Fibroblast of villous mesenchyme (primary cell): ENCODE measurements at places on chromosomes 2 and 18.

DNA sequence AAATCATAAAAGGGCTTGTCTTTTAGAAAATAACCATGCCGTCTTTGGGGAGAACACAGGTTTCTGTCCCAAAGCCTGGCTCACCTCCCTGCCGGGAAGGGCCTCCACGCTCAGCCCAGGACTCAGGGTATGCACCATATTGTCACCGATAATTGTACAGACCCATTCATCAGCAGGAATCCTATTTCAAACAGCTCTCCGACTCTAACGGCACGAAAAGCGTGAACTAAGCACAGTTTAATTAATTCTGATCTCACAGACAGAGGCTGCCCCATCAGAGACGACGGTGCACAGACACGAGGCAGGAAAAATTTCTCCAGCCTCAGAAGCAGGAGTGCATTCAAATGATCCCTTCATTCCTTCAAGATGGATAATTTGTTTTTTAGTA, 276.2 kb downstream of the MYCN start:
- no peak for DNase-seq

DNA sequence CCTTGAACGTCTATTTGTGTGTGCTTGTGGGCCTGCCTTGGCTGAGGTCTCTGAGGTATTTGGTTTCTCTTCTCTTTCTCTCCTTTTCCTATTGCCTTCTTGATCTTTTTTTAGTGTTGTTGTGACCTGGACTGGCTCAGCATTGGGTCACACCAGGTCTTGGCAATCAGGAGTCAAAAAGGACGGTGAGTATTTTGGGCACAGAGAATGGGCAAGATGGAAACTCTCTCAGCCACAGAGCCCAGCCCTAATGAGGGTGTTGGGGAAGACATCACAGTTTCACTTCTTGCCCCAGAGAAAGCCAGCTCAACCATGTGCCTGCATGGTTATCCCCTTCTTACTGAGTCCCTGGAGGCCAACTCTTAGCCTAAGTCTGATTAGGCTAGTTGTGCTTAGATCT, 13.7 kb upstream of the INO80C start:
- no peak for DNase-seq

- no peak for DNase-seq
Measured at GRCh38 chr2:101692041-101692440, 5.5 kb upstream of the MAP4K4 start.

GRCh38 chr2:119069781-119070180, 88.8 kb downstream of the C1QL2 start:
- DNase-seq = no peak

GRCh38 chr2:160783474-160783873, 289.9 kb upstream of the RBMS1 start:
- DNase-seq = no peak

- no peak for DNase-seq
Measured at GRCh38 chr18:36155851-36156757, 26.4 kb downstream of the ELP2 start.

DNA sequence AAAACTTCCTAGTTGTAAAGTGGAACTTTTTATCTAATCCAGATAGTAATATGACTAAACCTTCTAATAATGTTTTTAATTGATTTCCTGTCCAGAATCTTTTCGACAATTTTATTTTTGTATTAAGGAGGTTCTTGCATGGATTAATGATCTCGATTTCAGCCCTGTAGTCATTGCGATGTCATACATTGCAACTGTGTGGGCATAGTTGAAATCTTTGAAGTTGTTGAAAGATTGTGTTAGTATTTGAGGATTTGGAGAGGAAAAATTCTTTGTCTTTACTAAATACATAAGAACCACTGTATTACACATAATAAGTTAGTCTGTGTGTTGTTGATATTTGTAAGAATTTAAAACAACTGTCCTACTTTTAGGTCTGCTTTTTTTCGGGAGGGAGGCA, 31.1 kb downstream of the ACSL3 start:
- peak; percentile 44 for DNase-seq

GRCh38 chr18:34704074-34704473, 6.0 kb upstream of the DTNA start:
- no peak for DNase-seq

DNA sequence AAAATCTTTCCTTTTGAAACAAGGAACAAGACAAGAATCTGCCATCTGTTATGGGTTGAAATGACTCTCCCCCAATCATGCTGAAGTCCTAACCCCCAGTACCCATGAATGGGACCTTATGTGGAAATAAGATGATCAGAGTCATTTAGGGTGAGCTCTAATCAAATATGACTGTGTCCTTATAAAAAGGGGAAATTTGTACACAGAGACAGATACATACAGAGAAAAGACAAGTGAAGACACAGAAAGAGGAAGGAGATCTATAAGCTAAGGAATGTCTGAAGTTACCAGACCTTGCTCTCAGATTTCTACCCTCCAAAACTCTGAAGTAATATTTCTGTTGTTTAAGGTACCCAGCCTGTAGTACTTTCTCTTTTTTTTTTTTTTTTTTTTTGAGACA, 15.7 kb downstream of the TGFBRAP1 start:
- DNase-seq = no peak

DNA sequence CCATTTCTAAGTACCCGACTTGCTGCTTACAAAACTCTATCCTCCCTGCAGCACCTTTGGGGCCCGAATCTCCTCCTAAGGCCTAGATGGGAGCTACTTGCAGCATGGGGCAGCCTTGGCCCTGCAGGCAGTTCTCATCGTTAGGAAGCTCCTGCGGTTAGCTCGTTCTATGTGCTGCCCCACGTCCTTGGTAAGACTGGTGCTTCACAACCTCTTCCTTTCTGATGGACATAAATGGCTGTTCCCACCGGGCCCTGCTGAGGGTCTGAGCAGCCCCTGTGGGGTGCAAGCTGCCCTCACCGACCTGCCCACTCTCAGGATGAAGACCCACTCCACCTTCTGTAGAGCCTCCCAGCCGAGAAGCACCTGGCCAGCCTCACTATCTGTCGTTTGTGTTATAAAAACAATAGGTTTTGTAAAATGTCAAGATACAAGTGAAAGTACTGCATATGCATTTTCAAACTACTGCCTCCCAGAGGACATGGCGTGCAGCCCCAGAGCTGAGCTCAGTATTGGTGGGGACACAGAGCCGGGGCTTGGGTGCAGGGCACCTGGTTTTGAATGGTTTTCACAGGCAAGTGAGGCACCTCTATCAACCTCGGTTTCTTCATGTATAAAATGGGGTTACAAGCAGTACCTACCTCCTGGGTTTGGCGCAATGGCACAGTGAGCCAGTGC, 19.4 kb downstream of the OTOF start:
- DNase-seq = no peak

DNA sequence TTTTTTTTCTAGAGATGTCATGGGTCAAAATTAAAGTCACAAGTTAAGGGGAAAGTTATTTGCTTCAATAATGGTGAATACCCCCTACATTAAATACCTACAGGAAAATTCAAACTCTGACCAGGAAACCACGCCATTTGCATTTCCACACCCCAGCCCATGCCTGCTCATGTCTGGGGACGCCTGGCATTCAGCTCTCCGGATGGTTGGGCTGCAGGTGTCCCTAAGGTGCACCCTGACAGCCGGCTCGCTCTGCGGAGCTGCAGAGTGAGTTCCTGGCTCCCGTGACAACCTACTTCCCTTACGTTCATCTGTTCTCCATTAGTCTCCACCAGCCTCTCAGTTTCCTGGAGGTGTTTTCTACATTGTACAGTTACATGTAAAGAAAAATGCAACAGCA, 122.7 kb upstream of the RIOK3 start:
- DNase-seq = no peak

DNA sequence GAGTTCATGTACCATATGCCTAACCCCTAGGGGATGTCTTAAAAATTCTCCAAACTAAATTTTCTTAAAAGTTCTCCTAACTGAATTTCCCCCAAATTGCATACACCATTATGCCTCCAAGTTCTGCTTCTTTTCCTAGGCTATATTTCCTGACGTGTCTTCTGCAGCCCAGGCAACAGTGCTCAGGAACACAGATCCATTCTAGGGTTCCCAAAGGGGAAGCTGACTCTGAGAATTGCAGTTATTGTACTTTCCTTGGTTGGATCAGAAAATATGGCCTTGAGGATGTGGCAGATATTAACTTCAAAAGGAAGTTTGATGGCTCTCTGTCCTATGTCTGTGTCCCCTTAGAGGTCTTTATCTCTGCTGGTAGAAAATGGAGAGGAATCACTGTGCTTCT, 124.3 kb downstream of the TMEM17 start:
- DNase-seq = no peak

DNA sequence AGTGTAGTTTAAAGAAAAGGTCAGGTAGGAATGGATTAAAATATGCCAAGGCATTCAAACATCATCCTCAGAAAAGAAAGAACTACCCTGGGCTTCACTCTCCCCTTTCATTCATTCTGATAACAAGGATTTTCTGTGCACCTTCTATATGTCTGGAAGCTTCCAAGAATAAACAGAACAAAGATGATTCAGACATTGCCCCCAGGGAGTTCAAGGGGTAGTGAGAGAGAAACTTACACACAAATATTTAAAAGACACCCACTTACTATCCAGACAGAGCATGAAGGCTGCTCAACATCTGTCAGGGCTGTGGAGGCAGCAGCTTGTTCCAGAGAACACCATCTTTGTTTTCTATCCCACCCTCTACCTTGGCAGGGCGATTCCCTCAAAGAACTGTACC, 140.5 kb downstream of the ALK start:
- DNase-seq = no peak

GRCh38 chr18:46215902-46216723, 111.9 kb downstream of the HAUS1 start:
- DNase-seq = no peak

GRCh38 chr2:27212626-27213471, 781 bp upstream of the SLC5A6 start:
- peak; percentile 88 for DNase-seq

GRCh38 chr2:43083710-43084698, 142.4 kb downstream of the ZFP36L2 start:
- peak; percentile 86 for DNase-seq

DNA sequence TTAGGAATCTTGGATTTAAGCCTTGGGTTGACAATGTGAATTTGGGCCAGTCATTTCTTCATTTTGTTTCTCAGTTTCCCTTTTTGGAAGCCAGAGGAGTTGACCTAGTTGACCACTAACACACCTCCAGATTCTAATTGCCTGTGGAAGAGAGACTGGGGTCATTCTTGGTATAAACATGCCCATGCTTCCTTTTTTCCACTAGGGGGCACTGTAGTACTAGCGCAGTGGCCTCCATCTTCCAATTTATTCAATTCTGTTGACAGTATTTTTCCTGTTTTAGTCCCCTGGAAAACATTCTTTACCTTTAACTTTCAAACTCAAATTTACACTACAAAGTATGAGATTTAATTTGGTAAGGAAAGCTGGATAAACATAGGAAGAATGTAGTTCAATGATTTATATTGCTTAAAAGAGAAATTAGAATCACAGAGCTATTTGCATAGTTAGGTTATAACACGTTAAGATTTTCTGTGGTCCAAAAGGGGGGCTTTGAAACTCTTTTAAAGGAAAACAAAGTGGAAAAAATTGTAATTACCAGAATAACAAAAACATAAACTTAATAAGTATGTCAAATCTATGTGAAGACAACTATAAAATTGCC, 57.5 kb upstream of the AGPS start:
- peak; percentile 57 for DNase-seq

GRCh38 chr2:74739129-74739528, 85.1 kb downstream of the SEMA4F start:
- DNase-seq = no peak

GRCh38 chr2:8590938-8591337, 90.9 kb upstream of the ID2 start:
- DNase-seq = no peak

DNA sequence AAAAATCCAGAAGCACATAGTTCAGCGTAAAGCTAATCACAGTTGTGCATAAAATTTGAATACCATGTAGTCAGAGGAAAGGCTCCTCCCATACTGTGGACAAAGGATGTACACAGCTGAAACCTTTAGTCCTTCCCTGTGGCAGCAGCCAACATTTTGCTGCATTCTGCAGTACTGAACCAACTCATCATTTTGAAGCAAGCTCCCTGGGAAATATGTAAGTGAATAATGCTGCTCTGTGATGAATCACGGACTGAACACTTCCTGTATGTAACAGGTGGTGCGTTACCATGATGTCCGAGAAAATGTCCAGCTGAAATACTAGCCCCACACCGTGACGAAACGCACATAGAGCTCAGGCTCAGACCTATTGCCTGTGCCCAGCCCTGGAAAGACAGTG, 421.1 kb upstream of the RAB12 start:
- DNase-seq = no peak

DNA sequence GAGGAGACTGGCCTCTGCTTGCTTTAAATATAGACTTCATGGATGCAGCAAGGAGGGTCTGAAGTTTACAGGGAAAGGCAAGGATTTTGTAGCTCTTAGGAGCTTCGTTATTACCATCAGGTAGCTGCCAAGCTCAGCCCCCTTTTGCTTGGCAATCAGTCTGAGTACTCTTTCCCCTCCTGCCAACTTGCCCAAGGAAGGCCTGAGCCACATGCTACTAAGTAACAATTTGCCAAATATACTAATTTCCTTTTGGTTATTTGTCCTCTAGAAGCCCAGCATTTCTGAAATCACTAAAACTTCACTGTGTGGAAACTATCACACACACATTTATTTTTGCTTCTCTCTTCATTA, 85.5 kb upstream of the ITPRID2 start:
- DNase-seq = no peak

DNA sequence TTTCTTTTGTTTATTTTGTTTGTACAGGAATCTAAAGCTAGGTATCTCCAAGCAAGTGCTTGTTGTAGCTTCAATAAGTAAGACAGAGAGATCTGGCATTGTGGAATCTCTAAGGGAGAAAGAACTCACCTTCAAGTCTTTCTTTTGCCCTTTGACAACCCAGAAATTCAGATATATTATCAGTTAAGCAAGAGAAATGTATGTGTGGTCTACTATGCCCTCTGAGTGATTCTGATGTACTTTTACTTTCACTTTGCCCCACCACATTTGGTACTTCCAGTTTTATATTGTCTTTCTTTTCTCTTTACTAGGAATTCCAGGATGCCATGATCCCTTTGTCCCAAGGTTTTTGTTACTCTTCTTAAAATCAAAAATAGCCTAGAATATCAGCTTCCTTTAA, 259.6 kb upstream of the PIK3C3 start:
- DNase-seq = no peak

DNA sequence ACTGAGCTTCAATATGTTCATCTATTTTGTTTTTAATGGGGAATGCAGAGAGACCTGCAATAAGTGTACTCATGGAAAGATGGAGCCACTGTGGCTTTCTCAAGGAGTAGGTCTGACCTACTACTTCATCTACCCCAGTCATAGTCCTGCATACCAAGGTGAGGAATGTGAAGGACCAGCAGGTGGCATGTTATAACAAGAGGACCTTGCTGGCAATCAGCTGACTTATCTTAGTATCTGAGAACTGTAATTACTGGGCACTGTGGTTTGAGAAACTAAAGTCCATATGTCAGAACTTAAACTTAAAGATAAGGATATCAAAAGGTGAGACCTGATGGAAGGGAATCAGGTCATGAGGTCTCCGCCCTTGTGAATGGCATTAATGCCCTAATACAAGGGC, 1104.2 kb downstream of the BCL11A start:
- DNase-seq = no peak

GRCh38 chr2:105445976-105446375, 47.1 kb upstream of the FHL2 start:
- DNase-seq = peak; percentile 32

GRCh38 chr2:217897816-217898806, 104.7 kb downstream of the TNS1 start:
- DNase-seq = no peak

GRCh38 chr2:127072970-127073369, 34.0 kb downstream of the BIN1 start:
- peak; percentile 54 for DNase-seq

GRCh38 chr2:2647141-2647541, 316.1 kb upstream of the MYT1L start:
- DNase-seq = no peak
